ENCODE measurements at places on chromosomes 12 and 14.

- no peak for DNase-seq
These were observed 21.1 kb downstream of the IFNG start for GRCh38 chr12:68138480-68138879.

DNA sequence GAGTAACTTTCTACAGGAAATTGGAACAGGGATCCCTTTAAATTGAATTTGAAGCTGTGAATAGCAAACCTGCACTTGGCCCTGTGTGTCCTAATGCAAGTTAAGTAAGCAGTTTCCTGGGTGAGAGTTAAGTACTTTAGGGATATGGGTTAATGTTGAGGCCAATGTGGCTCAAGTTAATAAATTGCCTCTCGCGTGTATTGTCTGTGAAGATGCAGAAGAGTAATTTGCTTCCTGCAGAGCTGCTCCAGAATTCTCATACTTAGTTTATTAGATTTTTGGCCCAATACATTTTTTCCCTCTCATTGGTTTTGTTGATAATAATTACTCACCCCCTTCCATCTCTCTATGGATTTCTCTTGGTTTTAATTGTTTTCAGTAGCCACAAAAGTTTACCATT is 86.5 kb downstream of the SLC25A47 start:
- no peak for DNase-seq

DNA sequence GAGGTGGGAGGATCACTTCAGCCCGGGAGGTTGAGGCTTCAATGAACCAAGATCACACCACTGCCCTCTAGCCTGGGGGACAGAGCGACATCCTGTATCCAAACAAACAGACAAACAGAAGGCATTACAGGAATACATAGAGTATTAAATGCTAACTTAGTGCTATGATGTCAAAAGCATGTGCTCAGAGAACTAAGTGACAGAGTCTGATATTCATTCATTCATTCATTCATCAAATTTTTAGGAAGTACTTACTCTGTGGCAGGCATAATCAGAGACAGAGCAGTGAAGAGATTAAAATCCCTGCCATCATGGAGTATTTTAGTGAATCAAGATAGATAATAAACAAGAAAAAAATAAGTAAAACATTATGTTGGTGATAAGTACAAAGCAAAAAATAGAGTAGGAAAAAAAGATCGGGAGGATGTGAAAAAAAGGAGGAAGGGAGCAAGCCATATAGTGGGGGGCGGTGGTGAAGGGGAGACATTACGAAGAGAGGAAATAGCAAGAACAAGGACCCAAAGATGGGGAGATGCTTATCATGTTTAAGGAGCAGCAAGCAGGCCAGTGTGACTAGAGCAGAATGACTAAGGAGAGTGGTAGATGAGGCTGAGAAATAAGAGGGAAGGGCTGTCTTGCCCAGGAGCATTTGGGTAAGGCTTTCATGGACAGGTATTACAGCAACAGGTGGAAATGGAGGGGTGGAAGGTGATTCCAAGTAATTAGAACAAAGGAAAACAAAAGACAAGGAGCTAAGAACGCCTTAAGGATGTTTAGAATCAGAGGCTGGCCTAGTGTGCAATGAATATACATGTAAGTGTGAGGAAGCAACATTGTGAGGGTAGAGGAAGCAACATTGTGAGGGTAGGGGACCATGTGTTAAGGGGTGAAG is 2.8 kb downstream of the MAP4K5 start:
- DNase-seq: no peak

DNA sequence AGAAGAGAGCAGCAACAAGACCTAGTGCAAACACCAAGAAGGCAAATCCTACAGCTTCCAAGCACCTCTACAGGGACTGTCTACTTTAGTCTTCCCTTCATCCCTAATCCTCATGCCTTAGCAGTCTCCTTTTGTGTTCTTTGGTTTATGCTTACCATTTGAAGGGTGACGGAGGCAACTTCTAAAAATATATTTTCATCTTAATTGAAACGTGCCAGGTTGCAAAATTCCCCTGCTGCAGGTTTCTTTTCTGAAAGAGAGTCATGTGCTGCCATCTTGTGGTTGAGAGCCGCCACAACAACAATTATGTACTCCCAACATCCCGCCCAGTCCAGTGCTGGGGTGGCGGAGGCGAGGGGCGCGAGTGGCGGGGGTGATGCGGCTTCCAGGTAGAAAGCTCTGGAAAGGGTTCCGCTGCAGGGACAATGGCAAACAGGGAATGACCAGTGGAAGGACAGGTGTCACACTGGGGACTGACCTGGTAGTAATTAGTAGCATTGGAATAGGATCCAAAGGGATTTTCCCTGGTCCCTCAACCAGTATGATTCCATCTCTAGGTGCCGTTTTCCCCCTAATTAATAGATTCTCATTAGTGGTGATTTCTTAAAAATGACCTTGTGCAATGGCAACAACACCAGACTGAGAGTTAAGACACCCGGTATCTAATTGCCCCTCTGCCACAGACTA is 80.3 kb upstream of the GNG2 start:
- peak; percentile 49 for DNase-seq

GRCh38 chr12:2974560-2974971 is 15.4 kb downstream of the TEAD4 start:
- no peak for DNase-seq

GRCh38 chr14:77140359-77141213 is 1.0 kb downstream of the ZDHHC22 start:
- no peak for DNase-seq

- DNase-seq: no peak
These were observed 191.3 kb upstream of the TBX3 start for GRCh38 chr12:114875313-114875712.

DNA sequence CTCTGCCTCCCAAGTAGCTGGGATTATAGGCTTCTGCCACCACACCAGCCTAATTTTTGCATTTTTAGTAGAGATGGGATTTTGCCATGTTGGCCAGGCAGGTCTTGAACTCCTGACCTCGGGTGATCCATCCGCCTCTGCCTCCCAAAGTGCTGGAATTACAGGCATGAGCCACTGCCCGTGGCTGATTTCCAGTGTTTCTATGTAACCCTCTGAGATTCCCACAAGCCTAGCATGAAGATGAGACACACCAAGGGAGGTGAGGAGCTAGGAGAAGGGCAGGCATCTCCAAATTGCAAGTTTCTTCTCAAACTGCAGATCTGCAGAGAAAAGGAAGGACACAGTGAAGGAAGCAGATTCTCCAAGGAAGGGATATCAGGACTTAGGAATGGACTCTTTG is 125.0 kb downstream of the CACNA1C start:
- no peak for DNase-seq

GRCh38 chr14:54333511-54333910 is 63.3 kb upstream of the CDKN3 start:
- DNase-seq: no peak

DNA sequence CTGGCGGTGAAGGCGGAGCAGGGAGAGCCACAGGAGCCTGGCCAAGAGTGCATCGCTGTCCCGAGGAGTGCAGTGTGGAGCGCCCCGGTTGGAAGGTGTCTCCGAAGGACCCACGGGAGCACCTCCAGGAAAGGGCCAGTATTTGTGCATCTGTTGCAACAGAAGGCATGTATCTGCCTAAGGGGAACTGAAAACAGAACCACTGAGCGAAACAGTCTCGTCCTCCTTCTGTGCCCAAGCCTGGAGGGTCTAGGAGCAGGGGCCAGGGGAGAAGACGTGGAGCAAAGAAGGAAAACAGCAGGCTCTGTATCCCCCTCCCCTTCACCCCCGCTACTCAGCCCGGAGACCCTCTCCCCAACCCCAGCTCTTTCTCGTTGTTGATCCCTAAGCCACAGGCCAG is 5.3 kb upstream of the LRRC10 start:
- no peak for DNase-seq

- no peak for DNase-seq
These were observed 577.4 kb downstream of the MED13L start for GRCh38 chr12:115700081-115700480.

DNA sequence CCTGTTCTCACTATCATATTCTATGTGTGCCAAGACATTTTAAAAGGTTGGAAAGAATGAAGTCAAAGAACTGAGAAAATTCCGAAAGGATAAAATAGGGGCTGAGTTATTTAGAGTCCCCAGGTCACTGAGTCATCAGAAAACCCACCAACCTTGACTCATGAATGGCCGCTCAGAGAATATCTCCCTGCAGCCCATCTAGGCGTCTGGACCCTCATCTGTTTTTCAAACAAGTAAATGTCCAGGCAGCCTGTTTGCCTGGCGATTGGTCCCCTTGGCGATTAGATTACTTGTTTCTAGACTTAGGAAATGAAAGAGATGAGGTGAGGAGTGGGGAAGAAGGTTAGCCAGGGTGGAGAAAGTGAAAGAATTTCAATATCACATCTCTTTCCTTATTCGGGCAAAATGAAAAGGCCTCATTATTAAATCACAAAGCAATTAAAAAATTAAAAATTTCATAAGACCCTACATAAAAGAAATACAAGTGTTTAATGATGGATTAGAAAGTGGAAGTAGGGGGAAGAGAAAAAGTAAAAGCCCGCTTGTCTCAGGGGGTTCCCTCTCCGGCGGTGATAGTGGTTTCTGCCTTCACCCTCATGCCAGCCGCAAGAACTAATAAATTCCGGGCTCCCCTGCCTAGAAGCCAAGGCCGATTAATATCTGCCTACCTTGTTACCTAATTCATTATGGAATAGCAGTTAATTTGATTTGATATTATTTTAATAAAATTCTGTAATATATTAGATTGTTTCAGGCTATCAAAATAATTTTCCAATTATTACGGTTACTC is 415.9 kb downstream of the BCL11B start:
- no peak for DNase-seq

- DNase-seq: no peak
These were observed 149.1 kb downstream of the NTF3 start for GRCh38 chr12:5581019-5581418.

DNA sequence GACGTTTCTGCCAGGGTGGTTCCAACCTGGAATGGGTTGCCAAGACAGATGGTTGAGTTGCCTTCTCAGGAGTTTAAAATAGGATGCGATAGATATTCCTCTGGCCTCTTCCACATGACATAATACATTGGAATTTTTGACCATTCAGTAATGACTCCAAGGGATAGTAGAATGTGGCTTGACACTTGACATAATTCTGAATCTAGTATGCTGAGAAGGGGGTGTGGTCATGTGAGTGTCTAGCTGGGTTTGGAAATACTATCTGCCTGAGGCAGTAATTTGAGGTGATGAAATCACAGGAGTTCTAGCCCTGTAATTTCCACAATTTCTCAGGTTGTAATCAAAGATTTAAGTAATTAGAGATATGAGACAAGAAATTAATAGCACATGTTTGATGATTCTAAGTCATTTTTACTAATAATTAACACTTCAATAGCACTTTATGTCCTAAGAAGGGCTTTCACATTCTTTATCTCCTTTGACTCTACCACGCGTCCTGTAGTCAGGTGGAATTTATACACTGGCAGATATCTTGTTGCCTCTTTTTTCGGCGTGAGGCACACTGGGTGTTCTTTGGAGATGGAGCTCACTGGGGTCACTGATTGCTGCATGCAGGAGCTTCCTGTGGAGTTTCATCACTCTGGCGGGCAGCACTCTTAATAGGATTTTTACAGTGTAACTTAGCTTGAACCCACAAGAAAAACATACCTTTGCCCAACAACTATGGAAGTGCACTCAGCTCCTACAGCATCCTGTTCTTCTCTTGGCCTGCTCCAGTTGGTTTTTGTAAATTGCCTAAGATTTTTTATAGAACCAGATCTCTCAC is 3.2 kb upstream of the AMIGO2 start:
- DNase-seq: no peak

- no peak for DNase-seq
These were observed 141.1 kb downstream of the PAWR start for GRCh38 chr12:79549531-79550271.

DNA sequence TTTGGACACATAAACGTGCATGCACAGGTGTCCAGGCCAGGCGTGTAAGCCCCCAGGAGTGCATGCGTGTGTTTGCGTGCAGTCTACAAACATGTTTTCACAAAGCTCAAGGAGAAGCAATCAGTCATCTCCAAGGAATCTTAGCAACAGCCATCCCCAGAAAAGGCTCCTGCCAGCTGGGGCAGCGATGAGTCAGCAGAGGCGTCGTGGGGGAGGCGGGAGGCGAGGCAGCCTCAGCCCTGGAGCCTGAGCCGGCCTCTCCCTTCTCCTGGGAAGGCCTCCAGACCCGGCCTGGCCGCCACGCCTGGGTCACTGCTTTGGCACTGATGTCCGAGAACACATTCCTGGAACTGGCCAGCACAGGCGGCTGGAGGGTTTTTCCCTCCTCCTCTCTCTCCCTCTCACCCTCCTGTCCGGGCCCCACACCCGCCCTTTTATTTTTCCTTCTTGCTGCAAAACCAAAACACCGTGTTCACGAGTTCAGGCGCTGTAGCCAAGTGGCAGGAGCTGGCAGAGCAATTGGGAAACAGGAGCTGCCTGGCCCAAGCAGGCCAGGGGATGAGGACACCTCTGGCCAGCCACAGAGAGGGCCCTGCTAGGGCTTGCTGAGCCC is 92.7 kb downstream of the LRRC74A start:
- peak; percentile 73 for DNase-seq

DNA sequence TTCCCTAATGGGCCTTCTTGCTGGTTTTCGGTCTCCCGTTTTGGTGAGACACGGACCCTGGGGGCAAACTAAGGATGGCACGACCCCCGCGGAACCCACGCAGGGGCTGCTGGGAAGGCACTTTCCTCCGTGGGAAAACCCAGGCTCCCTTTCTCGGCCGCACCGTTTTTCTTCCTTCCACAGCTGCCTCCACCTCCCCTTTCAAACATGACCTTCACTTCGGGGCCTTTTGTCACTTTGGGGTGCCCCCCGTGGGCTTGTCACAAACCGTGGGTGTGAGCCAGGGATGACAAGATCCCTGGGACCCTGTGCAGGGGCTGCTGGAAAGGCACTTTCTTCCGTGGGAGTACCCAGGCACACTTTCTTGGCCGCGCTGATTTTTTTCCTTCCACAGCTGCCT is 268.7 kb downstream of the ALG10 start:
- no peak for DNase-seq

- DNase-seq: no peak
These were observed 4.4 kb downstream of the ADAM20 start for GRCh38 chr14:70530417-70530816.

Measured in HCT116 (cell line).